Right hindlimb (tissue), 1 donor: ENCODE measurements at places on chromosomes 2 and 18.

DNA sequence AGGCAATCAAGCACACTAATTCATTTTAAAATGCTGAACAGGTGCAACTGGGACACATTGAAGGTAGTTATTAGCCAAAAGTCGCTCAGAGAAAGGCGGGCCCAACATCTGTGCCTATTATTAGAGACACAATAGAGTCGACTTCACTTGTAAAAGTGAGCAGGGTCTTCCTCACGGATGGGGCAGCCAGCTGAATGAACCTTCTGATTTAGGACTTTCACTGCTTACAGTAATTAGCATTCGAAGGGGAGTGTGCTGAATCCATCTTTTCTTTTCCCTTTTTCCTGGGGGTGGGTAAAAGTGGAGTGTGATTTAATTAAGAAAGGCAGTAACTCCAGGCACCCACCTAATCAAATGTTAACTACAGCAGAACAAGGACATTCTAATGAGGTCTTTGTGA lies 677.7 kb downstream of the DCDC2C start:
- DNase-seq = no peak

GRCh38 chr2:237408335-237409000 lies 5.5 kb downstream of the COL6A3 start:
- DNase-seq = peak; percentile 79

DNA sequence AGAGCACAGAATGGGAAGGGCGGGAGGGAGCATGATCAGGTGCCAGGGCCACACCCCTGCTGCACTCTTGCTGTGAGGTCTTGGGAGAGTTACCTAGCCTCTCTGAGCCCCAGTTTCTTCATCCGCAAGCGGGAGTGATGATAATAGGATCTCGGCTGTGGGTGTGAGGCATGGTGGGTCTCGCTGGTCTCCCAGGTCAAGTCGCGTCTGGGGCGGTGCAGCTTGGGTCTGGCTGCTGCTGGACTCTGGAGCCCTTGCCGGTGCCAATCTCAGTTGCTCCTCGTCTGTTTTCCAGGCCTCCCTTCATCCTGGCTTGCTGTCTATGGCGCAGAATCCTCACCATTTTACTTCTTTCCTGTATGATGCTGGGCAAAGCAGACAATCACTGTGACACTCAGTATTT lies 130.3 kb upstream of the RAB12 start:
- DNase-seq = no peak

GRCh38 chr18:7577706-7578105 lies 10.6 kb downstream of the PTPRM start:
- no peak for DNase-seq

DNA sequence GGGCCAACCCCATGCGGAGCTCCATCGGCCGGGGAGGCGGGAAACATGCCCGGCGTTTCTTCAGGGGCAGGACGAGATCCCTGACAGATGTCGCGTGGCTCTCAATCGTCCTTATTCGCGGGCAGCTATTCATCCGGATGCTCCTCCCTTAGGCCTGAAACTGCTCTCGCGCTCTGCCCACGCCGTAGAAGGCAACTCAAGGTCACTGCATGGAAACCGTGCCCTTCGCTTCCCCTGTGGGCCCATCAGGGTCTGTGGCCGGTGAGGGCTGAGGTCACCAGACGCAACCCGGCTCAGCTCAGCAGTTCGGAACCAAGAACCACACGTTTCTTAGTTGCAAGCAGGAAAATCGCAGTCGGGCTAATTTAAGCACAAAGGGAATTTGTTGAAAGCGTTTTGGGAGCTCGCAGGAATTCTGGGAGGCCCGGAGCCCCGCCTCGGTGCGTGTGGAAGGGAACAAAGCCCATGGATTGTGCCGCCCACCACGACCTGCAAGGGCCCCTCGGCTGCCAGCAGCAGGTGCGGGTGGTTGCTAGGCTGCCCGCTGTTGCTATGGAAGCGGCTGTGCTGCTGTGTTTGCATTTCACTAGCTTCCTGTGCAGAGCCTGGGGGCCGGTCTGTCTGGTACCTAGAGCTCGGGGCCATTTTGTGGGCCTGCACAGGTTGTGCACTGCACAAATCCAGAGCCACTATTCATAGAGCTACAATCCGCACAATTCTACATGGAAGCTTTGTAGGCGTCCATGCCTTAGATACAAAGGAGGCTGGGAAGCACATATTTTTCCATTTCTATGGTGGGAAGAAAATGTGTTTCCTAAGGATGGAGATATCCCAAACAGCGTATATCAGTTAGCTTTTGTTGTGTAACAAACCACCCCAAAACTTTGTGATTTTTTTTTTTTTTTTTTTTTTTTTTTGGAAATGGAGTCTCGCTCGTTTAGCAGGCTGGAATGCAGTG lies 6.0 kb upstream of the ALLC start:
- peak; percentile 80 for DNase-seq

GRCh38 chr2:32489061-32489460 lies 132.2 kb downstream of the BIRC6 start:
- DNase-seq = no peak
